ENCODE measurements at places on chromosomes 12 and 14. TPM values are rescaled to one million over a fixed set of nuclear protein-coding genes. Genes with fewer than 3 reads are reported as not detected.

The BHLHE41 gene
- 3.7 TPM for total RNA-seq

The WBP11 gene
- total RNA-seq, result 134 TPM

The NKX2-1 gene
- total RNA-seq, result not detected

The PGF gene
- total RNA-seq, result 0.33 TPM

The CDK2 gene
- total RNA-seq, result 19.5 TPM

The SPRYD3 gene
- total RNA-seq, result 48.0 TPM

The B3GNT4 gene
- 0.68 TPM for total RNA-seq

The GTF2H3 gene
- total RNA-seq, result 21.3 TPM

The TMPRSS12 gene
- not detected for total RNA-seq

The KLRD1 gene
- total RNA-seq, result 782 TPM

The FOXN4 gene
- total RNA-seq, result not detected

The NR4A1 gene
- total RNA-seq, result 72.5 TPM

The OTOGL gene
- total RNA-seq, result not detected

The EML1 gene
- total RNA-seq, result not detected

The PRIMA1 gene
- not detected for total RNA-seq

The KLHDC1 gene
- 7.0 TPM for total RNA-seq

The C14orf132 gene
- total RNA-seq, result not detected

The CCDC175 gene
- total RNA-seq, result not detected

The TMEM63C gene
- total RNA-seq, result 2.1 TPM

The ADAMTS20 gene
- total RNA-seq, result not detected

The METAP2 gene
- 45.8 TPM for total RNA-seq

The PRB2 gene
- total RNA-seq, result not detected

The NTS gene
- total RNA-seq, result not detected

The NUAK1 gene
- 10.9 TPM for total RNA-seq

The RNASE3 gene
- total RNA-seq, result not detected

The WSB2 gene
- total RNA-seq, result 25.5 TPM

The RAD52 gene
- total RNA-seq, result 13.7 TPM

The KRT74 gene
- total RNA-seq, result 1.2 TPM

The VRTN gene
- not detected for total RNA-seq

The DHH gene
- 0.39 TPM for total RNA-seq

The ATG2B gene
- 45.6 TPM for total RNA-seq

The POP5 gene
- 42.9 TPM for total RNA-seq

The FAM90A1 gene
- not detected for total RNA-seq

The SRRM4 gene
- total RNA-seq, result not detected

The CTSG gene
- total RNA-seq, result 0.43 TPM

The KIF21A gene
- total RNA-seq, result 31.6 TPM

The CACNA1C gene
- 0.07 TPM for total RNA-seq

The DACT1 gene
- total RNA-seq, result 0.33 TPM

The HSPA2 gene
- 1.1 TPM for total RNA-seq

The RAB15 gene
- total RNA-seq, result 1.7 TPM

The ANO4 gene
- total RNA-seq, result not detected

The HOTAIR gene
- not detected for total RNA-seq

The ACVRL1 gene
- not detected for total RNA-seq

The KRT71 gene
- not detected for total RNA-seq

The PTGDR gene
- 106 TPM for total RNA-seq

The PTGER2 gene
- total RNA-seq, result 67.9 TPM

The PLEKHG7 gene
- not detected for total RNA-seq

The DDX51 gene
- 39.5 TPM for total RNA-seq

The HELB gene
- total RNA-seq, result 36.6 TPM

The MCRS1 gene
- 96.5 TPM for total RNA-seq

The PDZRN4 gene
- not detected for total RNA-seq

The MGST1 gene
- 4.3 TPM for total RNA-seq

All from natural killer cell (primary cell).